Karpas-422 (cell line): ENCODE measurements at places on chromosomes 6 and 20. TPM values are rescaled to one million over a fixed set of nuclear protein-coding genes. Genes with fewer than 3 reads are reported as not detected.

DNA sequence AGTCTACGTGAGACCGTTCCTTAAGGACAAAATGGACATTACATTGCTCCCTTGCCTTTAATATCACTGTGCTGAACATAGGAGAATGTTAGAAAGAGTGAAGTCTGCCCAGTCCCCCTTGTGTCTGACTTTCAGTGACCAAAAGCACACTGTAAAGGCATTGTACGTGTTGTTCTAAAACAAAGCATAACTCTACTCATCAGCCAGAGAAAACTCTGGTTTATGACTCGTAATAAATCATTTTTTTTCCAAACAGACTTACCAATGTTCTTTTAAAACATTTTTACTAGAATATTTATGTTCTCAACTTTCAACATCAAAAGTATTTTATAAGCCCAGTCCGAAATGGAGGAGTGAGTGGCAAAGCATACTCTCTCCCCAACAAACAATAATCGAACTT, 262.5 kb downstream of the GJA1 start:
- no peak for DNase-seq

Gene DEFB125
- total RNA-seq = 0.14 TPM in 1 of 2 replicates, not detected in the other

GRCh38 chr6:68649669-68650068, 14.6 kb downstream of the ADGRB3 start:
- DNase-seq = no peak

DNA sequence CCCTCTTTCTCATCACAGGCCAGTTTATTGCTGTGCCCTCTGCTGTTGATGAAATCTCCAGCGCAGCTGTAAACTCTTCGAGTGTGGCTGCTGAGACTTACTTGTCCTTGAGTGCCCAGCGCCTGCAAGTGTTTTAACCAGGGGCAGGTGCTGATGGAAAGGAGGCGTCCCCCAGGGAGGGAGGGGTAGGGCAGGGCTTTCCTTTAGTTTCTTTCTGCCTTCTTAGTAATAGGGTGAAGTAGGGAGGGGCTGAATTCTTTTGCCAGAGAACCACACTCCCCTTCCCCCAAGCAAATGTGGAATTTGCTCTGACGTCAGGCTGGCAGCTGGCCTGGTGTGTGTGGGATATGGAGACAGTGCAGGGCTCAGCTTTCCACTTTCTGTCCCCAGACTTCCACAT, 61.2 kb downstream of the IGF2R start:
- DNase-seq = no peak

Gene FAM217A
- total RNA-seq = not detected in 2 replicates

DNA sequence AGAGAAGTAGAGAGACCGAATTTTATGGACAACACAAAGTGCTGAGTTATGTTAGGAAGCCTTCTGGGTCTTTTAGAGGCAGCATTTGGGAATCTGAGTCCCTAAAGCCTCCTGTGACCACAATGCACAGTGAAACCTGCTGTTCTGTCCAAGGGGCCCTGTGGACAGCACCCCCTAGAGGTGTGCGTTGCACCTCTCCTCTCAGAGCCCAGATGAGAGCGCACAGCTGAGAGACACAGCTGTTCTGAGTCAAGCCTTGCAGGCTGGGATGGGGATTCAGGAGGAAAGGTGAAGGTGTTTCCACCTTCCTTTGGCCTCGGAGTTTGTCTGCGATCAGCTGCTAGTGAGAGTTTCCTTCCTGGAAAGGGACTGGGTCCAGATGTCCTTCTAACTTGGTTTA, 13.0 kb downstream of the PCK1 start:
- DNase-seq = no peak

DNA sequence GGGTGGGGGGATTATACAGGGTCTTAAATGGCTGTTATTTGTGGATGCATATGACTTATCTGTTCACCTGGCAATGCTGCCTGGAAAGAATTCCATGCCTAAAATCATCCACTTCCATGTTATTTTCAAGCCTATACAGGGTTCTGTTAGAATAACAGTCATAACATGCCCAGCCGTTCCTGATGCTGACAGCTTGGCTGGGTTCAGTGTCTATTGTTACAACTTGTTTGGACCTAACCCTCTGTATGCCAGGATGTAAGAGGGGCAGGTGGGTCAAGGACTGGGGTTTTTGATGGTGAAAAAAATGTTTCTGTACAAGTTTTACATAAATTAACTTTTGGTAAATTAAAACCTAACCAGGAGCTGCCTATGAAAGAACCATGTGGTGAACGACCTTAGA, 79.8 kb downstream of the GINS1 start:
- no peak for DNase-seq

DNA sequence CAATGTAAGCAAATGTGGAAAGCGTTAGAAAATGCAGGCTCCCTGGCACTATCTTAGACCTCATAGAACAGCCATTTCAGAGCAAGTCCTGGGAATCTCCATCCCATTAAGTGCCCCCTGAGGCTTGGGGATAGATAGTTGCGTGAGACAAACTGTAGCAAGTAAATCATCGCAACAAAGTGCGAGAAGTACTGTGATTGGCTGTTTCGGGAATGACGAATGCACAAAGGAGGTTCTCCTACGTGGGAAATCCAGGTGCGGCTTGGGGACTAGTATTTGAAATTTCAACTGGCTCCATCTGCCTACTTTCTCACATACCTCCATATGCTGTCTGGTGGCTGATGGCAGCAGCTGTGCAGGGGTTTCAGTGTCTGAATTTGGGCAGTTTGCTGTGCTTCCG, 84.5 kb downstream of the PLEKHG1 start:
- DNase-seq = no peak

Gene CLPSL2
- not detected in 2 replicates for total RNA-seq

Gene MUC21
- total RNA-seq = not detected in 2 replicates

Gene SLC12A5
- not detected in 2 replicates for total RNA-seq

Gene HLA-DPB1
- total RNA-seq = 236 and 601 TPM in 2 replicates

GRCh38 chr6:44569931-44570385, 182.5 kb downstream of the CDC5L start:
- DNase-seq = no peak

GRCh38 chr20:38082894-38083293, 49.3 kb downstream of the RPRD1B start:
- DNase-seq = no peak

DNA sequence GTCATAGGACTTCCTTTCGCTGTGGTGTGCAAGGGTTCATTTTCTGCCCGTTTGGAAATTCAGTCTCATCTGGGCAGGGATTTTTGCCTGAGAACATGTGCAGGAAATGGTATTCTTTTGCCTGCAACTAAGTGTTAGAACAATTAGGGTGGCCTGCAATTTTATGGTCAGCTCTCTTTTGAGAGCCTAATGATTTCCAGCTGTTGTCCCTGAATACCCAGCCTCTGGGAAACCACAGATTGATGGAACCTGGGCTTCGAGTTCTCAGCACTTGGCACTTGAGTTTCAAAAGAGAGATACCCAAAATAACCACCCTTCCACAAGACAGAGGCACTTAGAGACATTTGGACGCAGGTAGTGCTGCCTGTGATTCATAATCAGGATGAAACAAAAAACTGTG, 217.2 kb upstream of the FOXA2 start:
- no peak for DNase-seq

- no peak for DNase-seq
Measured at GRCh38 chr6:136114661-136115060, 135.4 kb downstream of the MTFR2 start.

DNA sequence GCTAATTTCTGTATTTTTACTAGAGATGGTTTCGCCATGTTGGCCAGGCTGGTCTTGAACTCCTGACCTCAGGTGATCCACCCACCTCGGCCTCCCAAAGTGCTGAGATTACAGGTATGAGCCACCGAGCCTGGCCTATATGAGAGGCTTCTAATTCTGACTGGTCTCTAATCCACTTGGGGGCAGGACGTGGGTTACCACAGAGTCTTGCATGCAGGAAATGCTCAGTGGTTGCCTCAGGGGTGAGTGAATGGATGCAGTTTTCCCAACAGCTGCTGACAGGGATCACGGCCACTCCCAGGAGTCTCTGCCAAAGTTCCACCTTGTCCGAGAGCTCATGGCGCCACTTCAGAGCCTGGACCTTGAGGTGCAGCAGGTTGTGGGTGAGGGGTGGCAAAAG, 6.4 kb upstream of the FANCE start:
- no peak for DNase-seq

DNA sequence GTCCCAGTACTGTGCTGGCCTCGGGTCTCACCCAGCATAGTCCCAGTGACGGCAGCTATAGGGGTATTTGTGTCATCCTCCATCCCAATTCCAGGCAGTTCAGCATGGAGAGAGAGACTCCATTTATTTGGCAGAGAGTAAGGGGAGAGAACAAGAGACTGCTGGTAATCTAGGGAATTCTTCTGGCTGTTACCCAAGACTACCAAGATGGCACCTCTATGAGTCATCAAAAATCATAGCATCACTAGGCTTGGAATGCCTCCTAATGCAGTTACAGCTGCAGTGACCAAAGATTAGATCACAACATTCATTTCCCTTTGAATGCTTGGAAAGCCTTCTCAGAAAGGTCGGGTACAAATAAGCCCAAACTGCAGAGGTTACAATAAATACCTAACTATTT, 660.4 kb upstream of the FLRT3 start:
- no peak for DNase-seq

DNA sequence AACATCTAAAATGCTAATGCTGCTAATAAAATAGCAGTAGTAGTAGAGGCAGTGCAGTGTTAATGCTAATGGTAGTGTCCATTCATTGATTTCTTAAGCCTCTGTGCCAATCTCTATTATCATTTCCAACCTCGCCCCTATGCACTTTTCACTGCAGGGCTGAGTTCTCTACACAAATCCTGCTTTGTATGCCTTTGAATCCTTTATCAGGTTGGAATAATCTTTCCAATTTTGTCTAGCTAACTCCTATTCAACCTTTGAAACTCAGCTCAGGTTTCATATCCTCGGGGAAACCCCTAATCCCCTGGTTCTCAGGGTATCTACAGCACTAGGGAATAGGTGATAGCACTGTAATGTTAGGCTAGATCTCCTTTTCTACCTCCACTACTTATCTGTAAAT, 284.0 kb upstream of the RUNX2 start:
- no peak for DNase-seq

Gene SLC2A10
- not detected in 2 replicates for total RNA-seq

DNA sequence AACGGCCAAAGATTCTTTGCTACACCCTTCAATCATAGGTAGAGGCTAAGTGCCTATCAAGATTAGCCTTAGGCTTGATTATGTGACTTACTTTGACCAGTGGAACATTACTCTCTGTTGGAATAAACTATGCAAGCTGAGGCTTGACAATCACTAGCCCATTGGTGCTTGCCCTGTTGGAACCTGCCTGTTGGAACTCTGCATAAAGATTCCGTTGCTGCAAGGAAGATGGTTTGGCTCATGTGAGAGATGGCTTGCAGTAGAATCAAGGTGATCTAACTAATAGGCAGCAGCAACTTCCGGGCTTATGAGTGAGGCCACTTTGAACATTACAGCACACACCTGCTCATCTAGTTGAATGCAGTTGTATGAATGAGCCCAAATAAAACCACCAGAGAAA, 227.7 kb upstream of the TSHZ2 start:
- no peak for DNase-seq

Gene SCUBE3
- total RNA-seq = not detected in 2 replicates

- DNase-seq = no peak
Measured at GRCh38 chr20:1225783-1226654, at the start of gene RAD21L1. RAD21L1 (plus strand) TSS chr20:1226044; CDS start chr20:1228454, 2,410 bp downstream.

DNA sequence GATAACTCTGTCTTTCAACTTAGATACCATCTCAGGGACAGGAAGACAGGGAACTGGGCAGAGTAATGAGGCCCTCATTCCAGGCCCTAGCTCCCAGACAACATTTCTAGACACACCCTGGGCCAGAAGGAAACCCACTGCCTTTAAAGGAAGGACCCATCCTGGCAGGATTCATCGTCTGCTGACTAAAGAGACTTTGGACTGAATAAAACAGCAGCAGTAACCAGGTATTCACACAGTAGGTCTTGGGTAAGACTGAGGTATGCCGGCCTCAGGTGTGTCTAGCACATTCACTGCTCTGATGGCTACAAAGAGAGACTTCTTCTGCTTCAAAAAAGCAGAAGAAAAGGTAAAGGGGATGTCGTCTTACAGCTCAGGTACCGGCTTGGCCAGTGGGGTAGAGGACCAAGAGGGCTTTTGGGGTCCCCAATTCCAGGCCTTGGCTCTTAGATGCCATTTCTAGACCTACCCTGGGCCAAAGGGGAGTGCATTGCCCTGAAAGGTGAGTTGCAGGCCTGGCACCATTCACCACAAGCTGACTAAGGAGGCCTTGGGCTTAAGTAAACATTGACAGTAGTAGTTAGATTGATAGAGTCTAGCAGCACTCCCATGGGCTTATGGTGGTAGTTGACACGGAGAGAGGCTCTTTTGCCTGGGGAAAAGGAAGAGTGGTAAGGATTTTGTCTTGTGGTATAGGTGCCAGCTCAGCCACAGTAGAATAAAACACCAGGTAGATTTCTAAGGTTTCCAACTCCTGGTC, 13.4 kb downstream of the SNX14 start:
- DNase-seq = no peak

DNA sequence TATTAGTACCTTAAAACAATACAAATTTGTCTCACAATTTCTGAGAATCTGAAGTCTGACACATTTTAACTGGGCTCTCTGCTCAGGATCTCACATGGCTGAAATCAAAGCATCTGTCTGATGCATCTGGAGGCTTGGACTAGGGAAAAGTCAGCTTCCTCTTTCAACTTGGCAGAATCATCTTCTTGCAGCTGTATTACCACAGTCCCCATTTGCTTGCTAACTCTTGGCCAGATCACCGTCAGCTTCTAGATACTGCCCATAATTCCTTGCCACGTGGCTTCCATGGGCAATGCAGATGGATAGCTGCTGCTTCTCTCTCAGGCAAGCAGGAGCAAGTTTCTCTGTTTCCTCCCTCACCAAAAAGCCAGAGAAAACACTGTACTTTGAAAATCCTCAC, 1106.4 kb upstream of the CITED2 start:
- no peak for DNase-seq

Gene STX7
- 38.5 and 39.7 TPM in 2 replicates for total RNA-seq

Gene GPR6
- total RNA-seq = not detected in 2 replicates

DNA sequence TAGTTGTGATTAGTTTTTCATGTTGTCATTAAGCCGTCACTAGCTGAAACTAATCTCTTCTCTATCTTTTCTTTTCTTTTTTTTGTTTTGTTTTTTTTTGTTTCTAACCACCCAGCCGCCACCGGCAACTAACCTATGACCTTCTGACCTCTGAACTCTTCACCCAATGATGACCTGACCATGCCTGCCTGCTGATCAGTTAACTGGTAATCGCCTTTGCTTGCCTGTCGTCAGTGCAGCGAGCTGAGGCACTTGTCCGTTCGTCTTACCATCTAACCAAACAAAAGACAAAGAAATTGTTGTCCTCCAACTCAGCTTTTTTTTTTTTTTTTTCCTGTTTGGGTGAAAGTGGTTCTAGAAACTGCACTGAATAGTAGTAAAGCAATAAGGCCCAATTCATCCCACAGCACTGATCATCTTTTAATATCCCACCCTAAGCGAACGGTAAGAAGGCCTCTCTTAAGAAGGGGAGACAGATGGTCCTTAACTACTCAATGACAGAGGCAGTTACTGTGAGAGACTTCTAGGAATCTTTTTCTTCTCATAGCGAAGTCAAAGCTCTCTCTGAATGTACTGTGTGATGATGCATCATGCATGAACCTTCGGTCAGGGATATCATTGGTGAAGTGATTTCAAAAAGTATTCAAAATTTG, 156.2 kb downstream of the QKI start:
- DNase-seq = no peak

Gene LHFPL5
- 1.9 TPM in 1 of 2 replicates, not detected in the other for total RNA-seq

Gene IMPG1
- total RNA-seq = not detected in 2 replicates
